ENCODE measurements at places on chromosomes 16 and 17.

- H3K27me3 ChIP-seq = no peaks in the 10 kb centered on the region
- no peak within 1 kb of the TSS for H3K27ac ChIP-seq
Measured at GRCh38 chr16:67847064-67847861, at the start of gene CENPT. Gene CENPT (minus strand): TSS chr16:67847693. CDS start chr16:67833859, 13,834 bp downstream.

DNA sequence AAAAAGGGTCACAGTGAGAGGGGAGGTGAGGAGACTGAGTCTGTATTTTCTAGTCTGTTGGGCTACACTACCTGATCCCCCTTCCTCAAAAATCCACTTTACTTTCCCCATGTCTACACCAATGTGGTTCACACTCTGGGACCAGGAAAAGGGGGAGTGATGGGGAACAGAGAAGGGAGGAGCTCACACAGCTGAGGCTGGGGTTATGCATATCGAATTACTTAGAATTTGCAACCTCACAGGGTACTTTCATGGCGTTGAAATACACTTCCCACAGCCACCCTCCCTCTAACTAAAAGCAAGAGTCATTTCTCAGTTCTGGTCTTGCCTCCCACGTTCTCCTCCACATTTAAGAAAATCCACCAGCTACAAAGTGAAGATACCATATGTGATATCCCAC, 14.1 kb downstream of the MAPT start:
- H3K4me3 ChIP-seq = no peak overlapping the region
- no peak overlapping the region for H3K27ac ChIP-seq
- peaks cover 24% of the 10 kb centered on the region for H3K27me3 ChIP-seq
- peaks cover 5% of the 10 kb centered on the region for H3K36me3 ChIP-seq

GRCh38 chr16:576823-577201, 7.0 kb downstream of the PIGQ start:
- DNase-seq = no peak
- no peak overlapping the region for H3K27ac ChIP-seq
- H3K36me3 ChIP-seq = no peaks in the 10 kb centered on the region
- peaks cover 9% of the 10 kb centered on the region for H3K4me1 ChIP-seq
- no peaks in the 10 kb centered on the region for H3K27me3 ChIP-seq

DNA sequence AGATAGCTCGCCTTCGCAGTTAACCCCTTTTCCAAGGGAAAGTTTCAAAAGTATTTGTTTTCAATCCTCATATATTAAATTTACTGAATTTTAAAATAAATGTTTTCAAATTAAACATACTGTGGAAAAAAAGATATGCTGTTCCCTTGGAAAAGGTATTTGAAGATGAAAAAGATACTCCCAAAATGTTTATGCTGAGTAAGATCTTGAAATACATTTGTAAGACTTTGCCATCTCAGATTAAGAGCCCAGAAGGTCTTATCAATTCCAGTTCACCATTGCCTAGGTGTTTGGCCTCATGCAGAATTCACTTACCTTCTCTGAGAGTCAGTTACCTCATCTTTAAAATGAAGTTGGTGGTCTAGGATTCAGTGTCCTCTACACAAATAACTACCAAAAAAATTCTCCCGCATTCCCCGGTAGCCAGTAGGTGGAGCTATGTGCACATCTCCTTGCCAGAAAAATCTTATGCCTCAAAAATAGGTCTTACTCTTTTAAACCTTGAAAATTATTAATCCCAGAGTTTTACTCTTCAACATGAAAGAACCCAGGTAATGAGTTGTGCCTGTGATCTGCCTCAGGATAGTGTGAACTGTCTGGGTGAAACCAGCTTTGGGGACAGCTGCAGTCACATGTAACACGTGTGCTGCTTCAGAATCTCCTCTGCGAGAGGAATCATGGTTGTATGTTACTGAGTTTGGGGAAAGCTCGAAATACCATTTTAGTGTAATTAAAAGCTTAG, 178.3 kb downstream of the MRTFB start:
- DNase-seq = peak; percentile 37
- no peaks in the 10 kb centered on the region for H3K27me3 ChIP-seq
- no peak overlapping the region for H3K27ac ChIP-seq
- H3K4me1 ChIP-seq = no peaks in the 10 kb centered on the region

GRCh38 chr16:10980813-10981212, 36.4 kb downstream of the CLEC16A start:
- H3K27me3 ChIP-seq = no peaks in the 10 kb centered on the region
- DNase-seq = no peak
- no peaks in the 10 kb centered on the region for H3K4me1 ChIP-seq
- H3K27ac ChIP-seq = peak overlapping the region; percentile 33

GRCh38 chr17:81492202-81492601, 20.4 kb downstream of the ACTG1 start:
- H3K4me3 ChIP-seq = no peak overlapping the region
- H3K27ac ChIP-seq = no peak overlapping the region
- H3K36me3 ChIP-seq = no peaks in the 10 kb centered on the region

- H3K4me3 ChIP-seq = no peak overlapping the region
- H3K36me3 ChIP-seq = no peaks in the 10 kb centered on the region
- DNase-seq = no peak
- H3K4me1 ChIP-seq = no peaks in the 10 kb centered on the region
- H3K27ac ChIP-seq = no peak overlapping the region
Measured at GRCh38 chr17:11309850-11310249, 68.8 kb downstream of the SHISA6 start.

GRCh38 chr16:84095466-84095865, 21.3 kb downstream of the MBTPS1 start:
- DNase-seq = no peak
- no peak overlapping the region for H3K4me3 ChIP-seq
- no peak overlapping the region for H3K27ac ChIP-seq
- H3K4me1 ChIP-seq = peaks cover 4% of the 10 kb centered on the region
- peaks cover 44% of the 10 kb centered on the region for H3K36me3 ChIP-seq

- H3K27me3 ChIP-seq = no peaks in the 10 kb centered on the region
- no peak overlapping the region for H3K27ac ChIP-seq
- no peaks in the 10 kb centered on the region for H3K4me1 ChIP-seq
Measured at GRCh38 chr17:19770985-19771735, 23.1 kb upstream of the ALDH3A1 start.

DNA sequence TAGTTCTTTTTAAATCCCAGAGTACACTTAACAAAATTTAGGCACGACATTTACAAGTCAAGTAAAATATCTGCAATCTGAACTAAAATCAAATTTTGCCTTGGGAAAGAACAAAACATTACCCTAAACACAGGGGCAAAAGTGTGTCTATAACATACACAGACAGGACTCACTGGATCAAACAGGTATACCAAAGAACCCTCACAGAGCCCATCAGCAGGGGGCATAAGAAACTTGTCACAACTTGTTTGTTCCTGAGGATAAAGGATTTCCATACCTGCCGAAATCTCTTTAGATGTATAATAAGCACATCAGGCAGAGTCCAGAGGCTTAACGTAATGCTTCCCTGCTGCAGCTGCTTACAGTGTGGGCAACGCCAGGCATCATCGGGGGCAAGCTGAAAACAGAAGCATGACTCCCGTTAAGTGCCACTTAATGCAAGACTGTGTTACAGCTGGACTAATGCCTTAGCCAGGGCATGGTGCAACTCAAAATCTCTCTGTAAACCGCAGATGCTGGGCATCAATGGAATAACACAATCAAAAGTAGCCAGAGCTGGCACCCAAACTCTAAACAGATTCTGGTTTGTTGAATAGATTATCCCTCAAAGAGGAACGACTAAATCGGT, 67.0 kb downstream of the USP31 start:
- H3K4me3 ChIP-seq = no peak overlapping the region
- H3K27me3 ChIP-seq = no peaks in the 10 kb centered on the region
- DNase-seq = no peak
- no peaks in the 10 kb centered on the region for H3K4me1 ChIP-seq
- no peak overlapping the region for H3K27ac ChIP-seq
- peaks cover 11% of the 10 kb centered on the region for H3K36me3 ChIP-seq

- H3K4me1 ChIP-seq = peaks cover 29% of the 10 kb centered on the region
- peak; percentile 65 for DNase-seq
- H3K4me3 ChIP-seq = no peak overlapping the region
- H3K27ac ChIP-seq = peak overlapping the region; percentile 85
- no peaks in the 10 kb centered on the region for H3K27me3 ChIP-seq
Measured at GRCh38 chr16:70737377-70738082, 51.7 kb upstream of the MTSS2 start.

DNA sequence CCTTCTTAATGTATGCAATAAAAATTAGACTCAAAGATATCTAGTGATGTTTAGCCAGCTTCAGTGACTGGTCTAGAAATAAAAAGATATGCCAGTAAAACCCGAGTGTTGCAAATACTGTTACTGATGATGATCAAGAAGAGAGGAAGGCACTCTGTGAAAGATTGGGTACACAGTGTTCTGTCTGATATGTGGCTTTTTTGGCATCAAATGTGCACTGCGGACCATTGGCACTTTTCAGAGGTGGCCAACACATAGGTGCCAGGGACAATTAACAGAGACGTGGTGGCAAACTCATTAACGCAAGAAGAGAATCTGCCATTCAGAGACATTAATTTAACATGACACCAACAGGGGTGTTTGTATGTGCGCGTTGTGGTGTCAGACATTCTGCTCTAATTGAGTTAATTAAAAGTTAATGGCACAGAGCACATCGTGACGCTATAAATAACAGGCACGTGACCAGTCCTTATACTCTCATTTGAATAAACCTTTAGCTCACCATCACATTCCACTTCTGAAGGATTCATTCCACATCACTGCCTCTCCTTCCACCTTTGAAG, 549.3 kb upstream of the HSBP1 start:
- no peaks in the 10 kb centered on the region for H3K4me1 ChIP-seq
- H3K27me3 ChIP-seq = peaks cover 4% of the 10 kb centered on the region
- no peak for DNase-seq
- H3K27ac ChIP-seq = no peak overlapping the region
- no peaks in the 10 kb centered on the region for H3K36me3 ChIP-seq
- no peak overlapping the region for H3K4me3 ChIP-seq
